NCI-H1105 (cell line): ENCODE measurements at places on chromosomes 6 and 20.

DNA sequence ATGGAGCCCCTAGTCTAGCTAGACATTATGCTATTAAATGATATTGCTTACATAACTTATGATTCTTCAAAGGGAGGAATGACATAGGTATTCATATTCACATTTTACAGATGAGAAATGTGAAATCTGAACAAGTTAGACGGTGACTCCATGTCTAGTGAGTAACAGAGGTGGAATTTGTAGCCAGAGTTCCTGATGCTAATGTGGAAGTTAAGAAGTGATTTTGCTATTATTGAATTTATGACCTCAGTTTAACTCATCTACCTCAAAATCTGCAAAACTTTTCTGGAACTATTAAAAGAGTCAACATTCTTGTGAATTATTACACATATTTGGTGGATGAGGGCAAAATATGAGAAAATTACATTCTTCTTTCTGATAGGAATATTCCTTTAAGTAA is 347.6 kb upstream of the MMS22L start:
- DNase-seq: no peak

GRCh38 chr6:16270178-16270794 is 31.9 kb downstream of the GMPR start:
- no peak for DNase-seq

DNA sequence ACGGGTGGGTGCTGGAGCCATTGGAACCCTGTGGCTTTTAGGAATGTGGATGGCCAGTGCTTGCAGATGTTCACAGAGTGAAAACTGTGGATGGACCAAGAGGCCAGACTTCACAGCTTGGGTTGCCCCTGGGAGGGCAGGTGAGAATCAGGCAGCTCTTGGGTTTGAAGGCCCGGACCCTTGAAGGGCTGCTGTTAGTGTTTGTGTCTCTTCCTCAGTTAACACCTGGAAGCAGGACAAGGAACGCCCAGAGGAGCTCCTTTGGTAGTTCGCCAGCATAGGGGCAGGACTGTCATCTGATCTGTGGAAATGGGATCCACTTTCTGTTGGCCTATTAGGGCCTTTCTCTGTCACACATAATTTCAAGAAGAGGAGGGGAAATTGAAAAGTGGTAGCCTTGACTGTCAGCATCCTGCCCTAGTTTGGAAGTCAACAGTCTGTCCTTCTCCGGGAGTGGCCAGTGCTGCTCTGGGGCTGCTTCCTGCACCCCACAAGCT is 43.6 kb downstream of the RIOK1 start:
- DNase-seq: no peak

DNA sequence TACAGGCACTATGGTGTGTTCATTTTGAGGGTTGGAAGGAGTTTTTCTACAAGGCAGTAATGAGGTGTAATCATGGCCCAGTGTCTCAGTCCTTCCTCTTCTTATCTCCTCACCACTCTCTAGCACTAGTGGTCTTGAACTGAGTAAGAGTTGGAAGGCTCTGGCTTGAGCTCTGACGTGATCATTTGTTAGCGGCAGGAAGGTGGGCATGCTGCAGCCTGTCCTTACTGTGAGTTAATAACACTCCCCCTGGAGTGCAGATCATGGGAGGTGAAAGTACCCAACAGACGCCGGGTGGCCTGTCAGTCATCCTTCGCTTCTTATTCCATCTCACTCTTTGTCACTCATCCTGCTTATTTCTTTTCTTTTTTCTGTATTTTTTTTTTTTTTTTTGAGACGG is 356.9 kb downstream of the CDKAL1 start:
- peak; percentile 92 for DNase-seq

GRCh38 chr6:84652356-84653026 is 111.9 kb downstream of the TBX18 start:
- DNase-seq: no peak

GRCh38 chr6:61977099-61977498 is 308.9 kb downstream of the KHDRBS2 start:
- DNase-seq: no peak

- no peak for DNase-seq
These were observed 10.4 kb upstream of the IP6K3 start for GRCh38 chr6:33757113-33757512.

GRCh38 chr20:23152902-23153301 is 66.8 kb upstream of the CD93 start:
- no peak for DNase-seq

DNA sequence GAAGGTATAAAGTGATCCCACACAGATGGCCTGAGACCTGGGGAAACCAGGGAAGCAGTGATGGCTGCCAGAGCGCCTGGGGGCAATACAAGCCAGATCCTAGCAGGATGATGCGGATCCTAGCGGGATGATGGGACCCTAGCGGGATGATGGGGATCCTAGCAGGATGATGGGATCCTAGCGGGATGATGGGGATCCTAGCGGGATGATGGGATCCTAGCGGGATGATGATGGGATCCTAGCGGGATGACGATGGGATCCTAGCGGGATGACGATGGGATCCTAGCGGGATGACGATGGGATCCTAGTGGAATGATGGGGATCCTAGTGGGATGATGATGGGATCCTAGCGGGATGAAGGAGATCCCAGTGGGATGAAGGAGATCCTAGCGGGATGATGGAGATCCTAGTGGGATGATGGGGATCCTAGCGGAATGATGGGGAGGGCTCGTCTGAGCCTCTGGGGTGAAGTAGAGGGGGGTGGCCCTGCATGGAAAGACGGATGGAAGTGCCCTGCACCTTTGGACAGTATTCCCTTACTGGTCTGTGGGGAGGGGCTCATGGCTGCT is 44.2 kb upstream of the CDH22 start:
- DNase-seq: no peak

- no peak for DNase-seq
These were observed 953.7 kb downstream of the TFAP2A start for GRCh38 chr6:9461188-9461587.

- no peak for DNase-seq
These were observed 77.6 kb downstream of the POPDC3 start for GRCh38 chr6:105102186-105102585.

GRCh38 chr6:114096561-114097172 is 125.7 kb upstream of the HDAC2 start:
- DNase-seq: peak; percentile 71

GRCh38 chr20:10110151-10110550 is 75.4 kb downstream of the ANKEF1 start:
- no peak for DNase-seq

GRCh38 chr6:129753422-129753821 is 43.4 kb upstream of the ARHGAP18 start:
- DNase-seq: no peak

- DNase-seq: no peak
These were observed 384.6 kb upstream of the FLRT3 start for GRCh38 chr20:14721926-14722452.

DNA sequence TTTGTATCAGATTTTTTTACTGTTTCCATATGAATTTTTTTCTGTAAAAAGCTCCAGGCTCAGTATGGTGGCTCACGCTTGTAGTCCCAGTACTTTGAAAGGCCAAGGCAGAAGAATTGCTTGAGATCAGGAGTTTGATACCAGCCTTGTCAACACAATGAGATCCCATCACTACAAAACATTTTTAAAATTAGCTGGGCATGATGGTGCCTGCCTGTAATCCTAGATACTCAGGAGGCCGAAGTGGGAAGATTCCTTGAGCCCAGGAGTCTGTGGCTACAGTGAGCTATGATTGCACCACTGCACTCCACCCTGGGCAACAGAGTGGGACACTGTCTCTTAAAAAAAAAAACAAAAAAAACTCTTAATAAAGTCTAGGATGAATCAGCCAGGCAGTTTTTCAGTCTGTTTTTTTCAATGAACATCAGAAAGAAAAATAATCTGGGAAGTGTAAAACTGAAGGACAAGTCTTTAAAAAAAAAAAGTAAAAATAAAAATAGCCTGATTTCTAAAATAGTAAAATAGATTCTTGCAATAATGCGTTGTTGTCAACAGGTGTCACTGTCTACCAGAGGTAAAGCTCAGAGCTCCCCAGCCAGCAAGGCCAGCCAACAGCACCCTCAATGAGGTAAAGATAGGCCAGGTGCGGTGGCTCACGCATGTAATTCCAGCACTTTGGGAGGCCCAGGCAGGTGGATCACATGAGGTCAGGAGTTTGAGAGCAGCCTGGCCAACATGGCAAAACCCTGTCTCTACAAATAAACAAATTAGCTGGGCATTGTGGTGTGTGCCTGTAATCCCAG is 9.3 kb upstream of the ATG5 start:
- DNase-seq: peak; percentile 30

GRCh38 chr6:25370178-25371036 is 91.2 kb downstream of the CARMIL1 start:
- no peak for DNase-seq

- no peak for DNase-seq
These were observed 101.0 kb downstream of the CENPW start for GRCh38 chr6:126440923-126441322.

- no peak for DNase-seq
These were observed 108.6 kb downstream of the CHD6 start for GRCh38 chr20:41509316-41510200.

- no peak for DNase-seq
These were observed 142.6 kb downstream of the ARHGAP18 start for GRCh38 chr6:129567374-129567773.

- DNase-seq: no peak
These were observed 33.2 kb upstream of the AKAP7 start for GRCh38 chr6:131101911-131102680.

DNA sequence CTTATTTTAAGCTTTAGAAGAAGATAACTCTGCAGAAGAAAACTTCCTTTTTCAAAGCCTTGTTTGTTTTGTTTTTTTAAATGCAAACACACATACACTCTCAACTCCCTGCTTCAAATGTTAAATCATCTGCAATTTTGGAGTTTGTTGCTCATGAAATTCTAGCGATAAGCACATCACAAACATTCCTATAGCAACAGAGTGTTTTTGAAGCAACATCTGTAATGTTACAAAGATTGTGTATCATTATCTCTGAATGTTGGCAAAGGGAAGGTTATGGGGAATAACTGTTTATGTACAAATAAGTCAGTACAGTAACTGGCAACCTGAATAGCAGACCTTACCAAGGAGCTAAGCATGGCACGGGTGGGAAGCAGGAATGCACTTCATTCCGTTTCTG is 84.8 kb upstream of the MRPS10 start:
- DNase-seq: no peak

DNA sequence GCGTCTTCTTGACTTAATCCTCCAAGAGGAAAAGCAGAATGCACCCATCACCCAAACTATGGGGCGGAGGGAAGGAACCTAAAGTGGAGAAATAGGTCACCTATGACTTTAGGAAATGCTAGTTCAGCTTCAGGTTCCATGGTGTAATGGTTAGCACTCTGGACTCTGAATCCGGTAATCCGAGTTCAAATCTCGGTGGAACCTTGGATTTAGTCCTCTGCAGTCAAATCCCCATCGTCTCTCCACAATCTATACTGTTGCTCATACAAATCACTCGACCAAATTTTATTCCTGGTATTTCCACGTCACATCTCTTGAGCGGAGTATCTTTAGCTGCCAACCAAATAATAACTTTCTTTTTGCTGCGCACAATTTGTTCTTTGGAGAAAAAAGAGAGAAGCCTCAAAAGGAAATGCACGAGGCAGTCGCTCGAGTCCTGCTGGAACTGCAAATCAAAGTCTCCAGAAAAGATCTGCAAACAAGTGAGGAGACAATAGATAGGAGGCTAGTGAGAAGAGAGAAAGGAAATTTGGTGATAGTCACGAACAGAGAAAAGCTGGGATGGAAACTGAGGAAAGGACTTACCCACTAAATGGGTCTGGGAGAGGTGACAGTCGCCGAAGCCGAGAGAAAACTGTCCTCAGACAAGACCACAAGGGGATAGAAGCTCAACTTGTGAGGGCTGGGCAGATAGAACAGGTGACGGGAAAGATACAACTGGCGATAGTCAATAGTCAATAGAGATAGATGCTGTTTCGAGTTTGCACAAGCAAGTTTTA is 16.6 kb downstream of the POM121L2 start:
- peak; percentile 84 for DNase-seq

GRCh38 chr6:2109796-2110195 is 135.6 kb downstream of the GMDS start:
- peak; percentile 60 for DNase-seq

DNA sequence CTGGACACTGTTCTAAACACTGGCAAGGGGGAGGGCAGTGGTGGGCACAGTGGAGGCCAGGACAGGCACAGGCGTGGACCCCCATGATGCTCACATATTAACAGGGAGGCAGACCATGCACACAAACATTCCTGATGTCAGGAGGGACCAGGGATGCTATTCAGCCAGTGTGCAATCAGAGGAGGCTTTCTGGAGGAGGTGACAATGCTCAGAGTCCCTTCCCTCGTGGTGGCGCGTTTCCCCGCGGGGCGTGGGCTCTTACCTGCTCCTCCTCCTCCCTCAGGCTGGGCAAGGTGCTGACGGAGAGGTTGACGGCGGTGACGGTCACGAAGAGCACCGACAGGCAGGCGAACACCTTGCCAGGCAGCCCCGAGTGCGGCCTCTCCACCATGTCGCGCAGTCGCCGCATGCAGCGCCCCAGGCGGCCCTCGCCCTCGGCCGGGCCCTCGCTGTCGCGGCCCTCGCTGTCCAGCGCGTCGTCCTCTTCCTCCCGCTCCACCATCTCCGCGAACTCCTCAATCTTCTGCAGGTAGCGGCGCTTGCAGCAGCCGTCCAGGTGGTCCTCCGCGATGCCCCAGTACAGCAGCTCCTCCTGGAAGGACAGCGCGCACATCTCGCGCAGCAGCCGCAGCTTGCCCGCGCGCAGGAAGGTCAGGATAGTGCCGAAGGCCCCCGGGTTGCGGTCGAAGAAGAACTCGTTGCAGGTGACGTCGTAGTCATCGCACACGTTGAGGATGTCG is 13.4 kb downstream of the KCNG1 start:
- no peak for DNase-seq

DNA sequence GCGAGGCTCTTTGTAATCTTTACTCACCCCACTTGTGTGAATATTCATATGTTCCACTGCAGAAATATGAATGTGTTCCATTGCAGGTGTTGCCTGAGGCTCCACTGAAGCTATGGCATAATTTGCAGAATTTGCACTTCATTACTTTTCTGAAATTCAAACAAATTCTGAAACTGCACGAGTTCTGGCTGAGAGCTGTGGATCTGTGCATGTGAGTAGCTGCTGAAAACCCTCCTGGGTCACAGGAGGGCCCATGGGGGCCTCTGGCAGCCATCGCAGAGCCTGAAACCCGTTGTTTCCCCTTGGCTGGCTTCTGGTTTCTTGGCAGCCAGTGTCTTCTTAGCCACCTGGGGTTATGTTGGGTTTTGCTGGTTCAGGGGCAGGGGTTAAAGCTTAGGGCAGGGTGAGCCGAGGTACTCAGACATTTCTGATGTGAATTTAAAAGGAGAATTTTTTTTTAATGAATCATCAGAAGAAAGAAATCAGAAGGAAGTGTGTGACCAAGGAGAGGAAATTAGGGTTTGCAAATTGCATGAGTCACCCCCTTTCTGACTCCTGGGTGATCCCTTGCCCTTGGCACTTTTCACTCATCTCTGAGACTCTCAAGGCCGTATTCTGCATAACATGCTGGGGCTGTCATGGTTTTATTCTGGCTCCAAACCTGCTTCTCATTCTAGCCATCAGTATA is 40.6 kb downstream of the TOX2 start:
- no peak for DNase-seq
